NCI-H1417 treated with DMSO at 0.1 percent for 48 hours (cell line): ENCODE measurements at places on chromosomes 7 and 10.

DNA sequence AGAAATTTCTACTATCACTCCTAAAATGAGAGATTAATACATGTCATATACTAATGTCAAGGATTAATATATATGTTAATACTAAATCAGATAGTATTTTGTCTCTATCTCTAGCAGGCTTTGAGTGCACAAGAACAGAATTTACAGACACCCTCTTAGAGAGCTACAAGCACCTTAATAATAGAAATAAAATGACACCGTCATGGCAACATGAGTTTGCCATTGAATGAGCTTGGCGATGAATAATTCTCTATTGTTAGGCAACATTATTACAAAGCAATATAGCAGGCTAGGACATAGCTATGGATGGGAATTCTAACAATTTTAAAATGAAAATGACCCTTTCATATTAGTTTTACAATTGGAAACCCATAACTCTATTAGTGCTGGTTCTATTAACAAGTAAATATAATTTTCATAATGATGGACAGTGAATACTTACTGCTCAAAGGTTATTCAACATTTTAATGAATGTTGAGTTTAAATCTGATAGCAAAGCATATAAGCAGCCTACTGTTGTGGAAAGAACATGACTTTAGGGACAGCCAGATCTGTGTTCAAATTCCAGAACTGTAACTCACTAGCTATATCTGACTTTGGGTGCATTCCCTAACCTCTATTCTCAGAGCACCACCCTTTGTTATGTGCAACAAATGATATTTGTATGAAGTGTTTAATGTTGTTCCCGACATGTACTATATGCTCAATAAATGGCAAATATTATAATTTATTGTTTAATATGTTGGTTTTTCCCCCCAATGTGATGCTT, 184.5 kb upstream of the DKK1 start:
- DNase-seq, result no peak

- DNase-seq, result no peak
Measured at GRCh38 chr10:95758351-95759025, 2.5 kb downstream of the ENTPD1 start.

GRCh38 chr7:106484562-106484961, 176.4 kb downstream of the CCDC71L start:
- DNase-seq, result no peak

DNA sequence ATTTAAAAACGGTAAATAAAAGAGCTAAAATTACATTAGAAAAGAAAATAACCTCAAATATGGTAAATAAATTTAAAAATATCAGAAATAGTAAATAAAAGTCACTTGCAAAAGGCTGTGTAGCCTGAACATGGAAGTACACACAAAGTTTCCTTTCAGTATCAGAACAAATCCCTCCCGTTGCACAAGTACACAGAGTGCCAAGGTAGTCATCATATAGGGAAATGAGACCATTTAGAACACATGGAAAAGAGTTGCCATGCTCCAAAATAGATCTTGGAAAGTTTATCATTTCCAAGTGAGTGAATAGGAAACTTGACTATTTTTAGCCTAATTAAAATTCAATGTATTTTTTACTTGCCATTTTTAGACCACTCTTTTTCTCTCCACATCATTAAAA, 11.6 kb downstream of the CALCR start:
- DNase-seq, result no peak

DNA sequence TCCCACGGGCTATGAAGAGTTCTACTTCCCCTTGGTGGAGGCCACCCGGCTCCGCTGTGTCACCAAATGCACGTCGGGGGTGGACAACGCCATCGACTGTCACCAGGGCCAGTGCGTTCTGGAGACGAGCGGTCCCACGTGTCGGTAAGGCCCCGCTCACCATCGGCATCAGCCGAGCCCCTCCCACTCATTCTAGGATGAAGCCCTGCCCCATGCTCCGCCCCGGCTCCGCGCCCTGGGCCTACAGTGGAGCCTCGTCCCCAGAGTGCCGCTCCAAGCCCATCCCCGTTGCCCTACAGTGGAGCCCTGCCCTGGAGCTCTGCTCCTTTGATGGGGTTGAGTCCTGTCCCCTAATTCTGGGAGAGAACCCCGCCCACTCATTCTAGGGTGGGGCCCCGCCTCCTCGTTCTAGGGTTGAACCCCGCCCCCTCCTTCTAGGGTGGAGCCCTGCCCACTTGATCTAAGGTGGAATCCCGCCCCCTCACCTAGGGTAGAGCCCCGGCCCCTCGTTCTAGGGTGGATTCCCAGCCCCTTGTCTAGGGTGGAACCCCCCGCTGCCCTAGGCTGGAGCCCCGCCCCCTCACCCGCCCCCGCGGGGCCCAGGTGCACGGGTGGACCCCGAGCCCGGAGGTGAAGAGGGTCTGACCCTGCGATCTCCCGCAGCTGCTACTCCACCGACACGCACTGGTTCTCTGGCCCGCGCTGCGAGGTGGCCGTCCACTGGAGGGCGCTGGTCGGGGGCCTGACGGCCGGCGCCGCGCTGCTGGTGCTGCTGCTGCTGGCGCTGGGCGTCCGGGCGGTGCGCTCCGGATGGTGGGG, 3.4 kb upstream of the MUC12 start:
- DNase-seq, result no peak

DNA sequence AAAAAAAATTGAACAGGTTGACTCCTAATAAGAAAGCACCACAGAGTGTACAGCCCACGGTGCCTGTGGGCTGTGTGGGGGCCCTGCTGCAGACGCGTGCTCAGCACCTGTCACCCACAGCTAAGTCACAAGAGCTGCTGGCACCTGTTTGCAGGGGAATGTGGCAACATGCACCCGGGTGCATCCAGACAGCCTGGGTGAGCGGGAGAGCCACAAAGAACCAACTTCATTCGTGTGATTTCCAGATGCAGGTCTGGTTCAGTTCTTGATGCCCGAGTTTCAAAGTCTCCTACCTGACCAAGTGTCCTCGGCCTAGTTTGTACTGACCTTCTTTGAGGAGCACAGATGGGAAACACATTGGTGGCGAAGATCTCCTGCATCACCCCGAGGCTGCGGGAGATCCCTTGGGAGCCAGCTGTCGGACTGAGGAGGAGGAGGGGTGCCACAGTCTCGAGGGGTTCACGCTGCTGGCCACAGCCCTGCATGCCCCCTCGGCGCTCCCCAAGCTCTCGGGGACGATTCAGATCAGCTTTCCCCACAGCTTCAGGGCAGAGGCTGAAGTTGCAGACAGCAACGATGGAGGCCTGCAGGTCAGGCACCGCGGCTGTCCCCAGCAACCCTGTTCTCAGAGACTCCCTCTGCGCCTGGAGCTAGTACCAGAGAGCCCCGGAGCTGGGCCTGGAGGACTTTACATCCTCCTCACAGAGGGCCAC, 35.3 kb downstream of the AMZ1 start:
- no peak for DNase-seq

GRCh38 chr10:11093771-11094736, 76.4 kb downstream of the CELF2 start:
- DNase-seq, result no peak

GRCh38 chr10:88958721-88959120, 6.1 kb upstream of the ACTA2 start:
- no peak for DNase-seq

- DNase-seq, result no peak
Measured at GRCh38 chr7:16338065-16338464, 83.3 kb downstream of the CRPPA start.

DNA sequence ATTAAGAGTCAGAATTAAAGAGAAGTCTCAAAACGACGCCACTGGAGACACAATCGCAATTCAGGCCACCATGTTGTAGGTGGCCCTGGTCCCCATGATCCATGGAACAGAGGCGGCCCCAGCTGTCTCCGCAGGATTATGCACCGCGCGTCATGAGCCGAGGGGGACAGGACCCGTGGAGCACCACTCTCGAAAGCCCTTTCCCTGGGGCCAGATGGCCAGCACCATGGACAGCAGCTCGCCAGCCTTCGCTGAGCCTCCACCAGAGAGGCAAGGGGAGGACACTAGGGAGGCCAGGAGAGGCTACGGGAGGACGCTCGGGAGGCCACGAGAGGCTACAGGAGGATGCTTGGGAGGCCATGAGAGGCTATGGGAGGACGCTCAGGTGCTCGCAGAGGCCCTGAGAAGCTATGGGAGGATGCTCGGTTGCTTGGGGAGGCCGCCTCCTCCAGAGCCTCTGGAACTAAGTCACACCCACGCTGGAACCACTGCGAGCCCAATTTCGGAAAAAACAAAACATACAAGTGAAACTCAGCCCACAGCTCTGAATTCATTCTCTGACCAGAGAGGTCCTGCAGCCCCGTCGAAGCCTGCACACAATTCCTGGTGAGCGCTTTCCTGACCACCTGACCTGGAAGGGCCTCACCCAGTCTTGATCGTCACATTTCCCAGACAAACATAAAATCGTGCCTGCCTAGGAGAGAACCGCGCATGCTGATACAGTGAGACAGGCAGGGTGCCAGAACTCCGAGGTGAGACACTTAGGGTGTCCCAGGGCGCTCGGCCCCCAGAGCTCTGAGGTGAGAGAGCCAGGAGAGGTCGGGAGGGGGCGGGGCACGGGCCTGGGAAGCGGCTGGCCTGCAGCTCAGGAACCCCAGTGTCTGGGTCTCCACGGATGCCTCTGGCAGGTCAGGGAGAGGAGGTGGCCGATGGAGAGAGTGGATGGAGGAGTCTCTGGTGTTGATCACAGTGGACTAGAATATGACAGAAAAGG, 224.4 kb downstream of the PTPRN2 start:
- DNase-seq, result no peak

GRCh38 chr7:31748084-31748483, 61.1 kb downstream of the PPP1R17 start:
- no peak for DNase-seq

GRCh38 chr7:131225619-131226513, 101.8 kb upstream of the MKLN1 start:
- DNase-seq, result no peak

GRCh38 chr10:74543276-74543675, 283.1 kb upstream of the KAT6B start:
- DNase-seq, result no peak

GRCh38 chr10:72730479-72730878, 38.5 kb downstream of the MCU start:
- no peak for DNase-seq

DNA sequence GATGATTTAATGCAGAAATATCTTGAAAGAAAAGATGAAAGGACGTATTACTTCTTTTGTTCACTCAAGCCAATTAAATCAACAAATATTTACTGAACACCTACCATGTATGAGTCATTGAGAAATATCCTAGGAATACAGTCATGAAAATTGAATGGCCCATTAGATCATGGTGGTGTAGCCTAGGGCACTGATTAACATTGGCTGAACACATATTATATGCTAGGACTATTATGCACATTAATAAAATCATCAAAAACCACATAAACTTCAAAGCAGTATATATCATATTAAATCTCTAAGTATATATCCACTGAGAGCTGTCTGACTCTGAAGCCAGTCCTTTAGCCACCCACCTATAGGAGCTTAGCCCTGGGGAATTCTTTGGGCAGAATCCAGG, 41.8 kb downstream of the FAM204A start:
- DNase-seq, result no peak

GRCh38 chr7:95859429-95859828, 87.1 kb downstream of the DYNC1I1 start:
- no peak for DNase-seq

GRCh38 chr10:28311104-28311503, 8.2 kb upstream of the MPP7 start:
- DNase-seq, result no peak

GRCh38 chr7:157007470-157008066, 2.9 kb downstream of the MNX1 start:
- no peak for DNase-seq

DNA sequence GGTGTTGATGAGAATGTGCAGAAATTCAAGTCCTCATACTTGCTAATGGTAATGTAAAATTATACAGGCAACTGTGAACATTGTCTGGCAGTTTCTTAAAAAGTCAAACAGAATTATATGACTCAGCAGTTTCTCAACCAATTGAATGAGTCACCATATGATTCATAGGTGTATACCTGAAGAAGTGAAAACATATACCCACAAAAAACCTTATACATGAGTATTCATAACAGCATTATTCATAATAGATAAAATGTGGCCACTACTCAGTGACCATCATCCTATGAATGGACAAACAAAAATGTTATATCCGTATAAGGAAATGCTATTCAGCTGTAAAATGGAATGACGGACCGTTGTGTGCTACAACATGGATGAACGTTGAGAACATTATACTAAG, 253.5 kb downstream of the MALRD1 start:
- no peak for DNase-seq

GRCh38 chr7:121278120-121279021, 50.4 kb upstream of the WNT16 start:
- no peak for DNase-seq

DNA sequence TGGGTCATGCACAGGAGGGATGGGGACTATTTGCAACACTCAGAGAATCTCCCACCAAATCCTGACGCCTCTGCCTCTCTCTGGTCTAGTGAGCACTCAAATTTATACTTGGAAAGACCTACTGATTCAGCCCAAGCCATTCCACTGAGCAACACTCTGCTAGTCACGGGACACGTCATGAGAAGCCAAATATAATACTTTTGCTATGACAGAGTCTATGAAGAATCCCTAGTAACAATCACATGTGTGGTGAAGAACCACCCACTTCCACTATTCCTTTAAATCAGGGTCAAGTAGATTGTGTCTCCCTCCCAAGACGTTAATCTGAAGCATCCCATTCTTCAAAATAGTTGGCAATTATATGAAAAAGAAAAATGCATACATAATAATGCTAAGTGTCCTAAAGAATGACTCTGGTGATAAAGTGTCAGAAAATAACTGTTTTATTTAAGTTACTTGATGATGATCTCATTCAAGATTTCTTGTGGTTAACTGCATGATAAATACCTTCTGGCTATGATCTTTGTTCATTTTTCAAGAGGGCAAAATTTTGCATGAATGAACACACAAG, 28.5 kb downstream of the CHCHD3 start:
- DNase-seq, result no peak

GRCh38 chr10:72659694-72660093, 32.2 kb upstream of the MCU start:
- no peak for DNase-seq

DNA sequence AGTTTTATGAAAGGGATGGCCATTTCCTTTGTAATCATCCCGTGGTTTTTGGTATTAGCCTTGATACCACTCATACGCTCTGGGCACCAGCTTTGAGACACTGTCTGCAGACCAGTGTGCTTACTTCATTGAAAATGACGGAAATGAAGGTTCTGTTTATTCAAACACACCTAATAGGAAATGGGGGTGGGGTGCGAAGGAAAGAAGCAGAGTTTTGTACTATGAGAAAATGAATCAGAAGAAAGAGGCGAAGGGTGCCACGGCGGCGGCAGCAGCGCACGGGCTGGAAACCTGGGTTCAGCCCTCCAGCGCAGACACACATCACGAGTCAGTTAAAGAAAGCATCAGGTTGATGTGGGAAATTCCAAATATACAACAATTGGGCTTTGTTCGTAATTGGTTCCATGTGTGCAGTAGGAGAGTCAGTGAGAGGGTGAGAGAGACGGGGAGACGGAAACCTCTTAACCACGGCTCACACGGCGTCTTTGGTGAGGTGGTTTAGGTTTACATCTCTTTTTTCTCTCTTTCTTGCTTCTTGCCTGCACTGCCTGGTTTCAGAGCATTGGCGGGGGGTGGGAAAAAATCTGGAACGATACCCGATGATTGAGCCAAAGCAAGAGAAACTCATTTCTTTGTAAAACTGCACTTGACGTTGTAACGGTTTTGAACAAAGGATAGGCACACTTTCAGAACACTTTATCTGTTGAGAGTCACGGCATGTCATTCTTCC, 321.2 kb downstream of the FRMD4A start:
- no peak for DNase-seq
